NCI-H460 (cell line): ENCODE measurements at places on chromosomes 16 and 17. TPM values are rescaled to one million over a fixed set of nuclear protein-coding genes. Genes with fewer than 3 reads are reported as not detected.
A peak's percentile ranks its signal among the peaks of the same experiment; 100 is the strongest.

DNA sequence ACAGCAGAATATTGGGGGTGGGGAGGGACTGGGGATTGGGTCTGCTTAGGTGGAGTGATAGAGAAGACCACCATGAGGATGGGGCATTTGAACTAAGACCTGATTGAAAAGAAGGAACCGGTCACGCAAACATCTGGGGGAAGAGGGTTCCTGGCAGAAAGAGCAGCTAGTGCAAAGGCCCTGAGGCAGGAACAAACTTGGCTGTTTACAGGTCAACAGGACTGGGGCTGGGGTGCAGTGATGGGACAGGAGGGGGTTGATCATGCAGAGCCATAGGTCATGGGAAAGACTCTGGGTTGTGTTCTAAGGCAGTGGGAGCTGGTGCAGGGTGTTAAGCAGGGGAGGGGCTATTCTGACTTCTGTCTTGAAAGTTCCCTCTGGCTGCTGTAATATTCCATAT is 1.9 kb downstream of the DRG2 start:
- DNase-seq, result no peak

The GFAP gene
- total RNA-seq, result 0.09 and 0.32 TPM in 2 replicates

DNA sequence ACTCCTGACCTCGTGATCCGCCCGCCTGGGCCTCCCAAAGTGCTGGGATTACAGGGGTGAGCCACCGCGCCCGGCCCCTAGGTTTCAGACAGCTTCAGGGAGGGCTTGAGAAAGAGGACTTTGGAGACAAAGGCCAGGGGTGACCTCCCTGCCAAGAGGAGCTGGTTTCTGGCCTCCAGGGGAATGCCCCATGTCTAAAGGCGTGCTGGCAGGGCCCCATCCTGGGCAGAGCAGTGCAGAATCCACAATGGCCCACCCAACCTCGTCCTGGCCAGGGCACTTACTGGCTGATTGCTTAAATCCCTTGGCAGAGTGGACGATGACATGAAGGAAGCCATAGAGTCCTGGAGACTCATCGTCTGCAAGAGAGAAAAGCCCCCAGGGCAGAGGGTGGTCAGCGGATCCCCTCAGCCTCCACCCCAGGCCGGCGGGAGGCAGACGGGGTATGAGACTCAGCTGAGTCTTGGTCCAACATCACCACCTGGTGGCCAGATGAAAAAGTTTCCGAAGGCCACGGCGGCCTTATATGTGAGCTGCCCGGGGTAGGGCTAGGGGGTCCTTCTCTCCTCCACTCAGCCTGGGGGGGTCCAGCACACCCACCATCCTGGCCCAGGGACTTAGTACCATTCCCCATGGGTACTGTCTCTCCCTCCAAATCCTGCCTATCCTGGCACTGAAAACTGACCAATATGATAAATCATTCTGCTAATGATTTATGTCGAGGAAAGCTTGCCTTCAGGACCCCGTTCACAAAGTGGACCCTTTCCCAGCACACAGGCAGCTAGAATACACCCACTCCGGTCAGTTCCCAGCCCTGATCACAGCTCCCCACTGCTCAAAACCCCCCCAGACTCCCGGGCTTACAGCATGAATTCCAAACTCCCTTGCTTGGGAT is 59.1 kb downstream of the TIMM22 start:
- DNase-seq, result peak; percentile 53

DNA sequence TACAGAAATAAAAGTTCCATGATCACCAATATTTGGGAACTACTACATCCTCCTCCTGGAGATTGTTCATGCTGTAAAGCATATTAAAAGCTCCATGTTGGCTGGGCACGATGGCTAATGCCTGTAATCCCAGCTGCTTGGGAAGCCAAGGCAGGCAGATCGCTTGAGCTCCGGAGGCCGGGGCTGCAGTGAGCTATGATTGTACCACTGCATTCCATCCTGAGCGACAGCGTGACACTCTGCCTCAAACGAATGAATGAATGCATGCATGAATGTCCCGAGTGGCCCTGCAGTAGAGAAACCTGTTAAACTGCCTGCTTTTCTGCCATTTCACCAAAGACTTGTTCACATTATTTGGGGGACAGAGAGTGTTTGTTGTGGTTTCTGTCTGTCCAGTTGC is 15.0 kb downstream of the CNEP1R1 start:
- no peak for DNase-seq

DNA sequence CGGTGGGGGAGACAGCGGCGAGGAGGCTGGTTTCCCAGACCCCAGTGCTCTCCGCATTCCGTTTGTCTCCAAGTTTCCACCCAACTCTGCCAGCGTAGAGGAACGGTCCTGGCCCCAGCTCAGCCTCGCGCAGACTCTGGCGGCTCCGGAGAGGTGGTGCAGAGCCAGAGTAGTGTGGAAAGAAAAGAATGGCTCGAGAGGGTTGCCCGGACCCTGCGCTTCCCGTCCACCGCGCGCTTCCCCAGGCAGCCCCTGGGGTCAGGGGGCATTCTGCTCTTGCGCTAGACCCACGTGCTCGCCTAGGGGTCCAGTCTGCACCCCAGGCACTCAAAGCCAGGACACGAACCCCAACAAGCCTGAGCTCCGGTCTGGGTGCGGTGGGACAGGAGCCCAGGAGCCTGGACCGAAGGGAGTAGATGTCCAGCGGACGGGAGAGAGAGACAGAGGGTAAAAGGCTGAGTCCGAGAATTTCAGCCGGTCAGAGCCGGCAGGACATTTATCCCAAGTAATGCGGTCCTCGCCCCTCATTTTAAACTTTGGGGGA is 3.8 kb downstream of the PMP22 start:
- peak; percentile 34 for DNase-seq

The PERCC1 gene
- not detected in 2 replicates for total RNA-seq

DNA sequence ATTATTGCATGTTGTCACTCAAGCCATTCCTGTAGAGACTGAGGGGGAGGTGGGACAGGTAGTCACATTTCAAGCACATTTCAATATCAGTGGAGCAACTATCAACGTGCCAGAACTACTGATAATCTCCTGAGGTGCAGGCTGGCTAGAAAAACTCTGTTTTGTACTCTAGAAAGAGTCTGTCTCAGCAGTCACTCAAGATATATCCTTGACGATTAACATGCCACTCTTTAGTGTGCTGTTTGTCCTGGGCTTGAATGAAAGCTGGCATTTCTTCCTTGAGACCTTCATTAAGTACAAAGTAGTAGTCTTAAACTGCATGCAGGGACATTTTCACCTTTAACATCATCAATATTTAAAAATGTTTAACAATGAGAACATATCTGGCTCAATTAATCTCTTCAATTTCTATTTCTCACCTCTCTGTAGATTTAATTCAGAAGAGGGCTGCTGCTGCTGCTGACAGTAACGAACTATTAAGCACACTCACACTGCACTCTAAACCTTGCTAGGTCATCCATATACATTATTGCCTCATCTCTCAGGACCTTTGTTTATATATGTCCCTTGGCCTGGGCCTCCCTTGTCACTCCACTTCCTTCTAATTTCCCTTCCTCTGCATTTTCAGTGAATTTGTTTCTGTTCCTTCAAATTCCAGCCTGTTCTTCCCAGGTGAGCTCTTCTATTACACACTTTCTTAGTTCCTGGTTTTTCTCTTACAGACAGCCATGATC is 412.0 kb downstream of the HAPSTR1 start:
- no peak for DNase-seq

DNA sequence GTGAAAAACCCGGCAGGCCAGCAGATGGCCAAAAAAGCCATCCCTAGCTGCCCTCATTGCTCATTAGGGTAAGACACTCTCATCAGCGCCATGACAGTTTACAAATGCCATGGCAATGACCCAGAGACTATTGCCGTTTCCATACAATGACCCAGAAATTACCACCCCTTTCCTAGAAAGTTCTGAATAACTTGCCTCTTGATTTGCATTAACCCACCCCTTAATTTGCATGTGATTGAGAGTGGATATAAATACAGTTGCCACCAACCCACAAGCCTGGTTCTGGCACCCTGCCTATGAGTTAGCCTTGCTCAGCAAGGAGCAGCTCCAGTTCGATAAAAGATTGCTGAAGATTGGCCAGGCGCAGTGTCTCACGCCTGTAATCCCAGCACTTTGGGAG is 16.1 kb upstream of the C16orf54 start:
- DNase-seq, result no peak

DNA sequence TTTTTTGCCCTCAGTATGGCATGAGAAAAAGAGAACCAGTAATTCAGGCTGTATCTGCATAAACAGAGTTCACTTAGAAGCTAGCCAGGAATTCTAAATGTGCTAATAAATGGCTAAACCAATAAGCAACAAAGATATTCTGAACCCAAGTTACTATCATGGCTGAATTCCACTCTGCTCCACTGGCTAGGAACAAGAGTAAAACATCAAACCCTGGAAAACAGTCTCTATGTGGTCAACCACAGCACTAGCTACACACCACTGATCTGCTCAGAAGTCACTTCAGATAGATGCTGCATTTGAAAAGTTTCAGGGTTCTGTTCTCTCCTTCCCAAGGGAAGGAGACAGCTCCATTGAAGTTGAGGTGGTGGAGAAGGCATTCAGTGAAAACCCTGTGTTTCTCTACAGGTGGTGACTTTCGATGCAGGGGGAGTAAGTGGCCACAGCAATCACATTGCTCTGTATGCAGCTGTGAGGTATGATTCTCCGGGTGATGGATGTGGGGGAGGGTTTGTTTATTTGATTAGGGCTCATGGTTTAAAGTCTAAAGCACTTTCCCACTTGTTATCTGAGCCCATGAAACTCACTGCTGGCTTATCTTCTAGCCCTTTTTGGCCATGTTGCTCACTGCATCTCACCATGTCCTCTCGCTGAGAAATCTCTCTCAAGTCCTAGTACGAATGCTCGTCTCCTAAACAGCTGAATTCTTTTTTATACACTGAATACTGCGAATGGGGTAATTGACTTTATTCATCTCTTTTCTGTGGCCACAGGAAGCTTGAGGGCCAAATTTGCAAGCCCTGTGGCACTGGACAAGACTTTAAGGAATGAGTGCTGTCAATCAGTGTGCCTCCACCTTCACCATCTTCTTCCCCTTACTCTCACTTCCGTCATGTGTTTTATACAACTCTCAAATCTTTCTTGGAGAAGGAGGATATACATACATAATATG is 39.9 kb downstream of the CENPV start:
- DNase-seq, result no peak

GRCh38 chr17:42697108-42697811 is 14.9 kb downstream of the CNTNAP1 start:
- no peak for DNase-seq

The COPRS gene
- 69.3 and 85.5 TPM in 2 replicates for total RNA-seq

GRCh38 chr17:39261286-39261685 is 35.5 kb upstream of the STAC2 start:
- no peak for DNase-seq

DNA sequence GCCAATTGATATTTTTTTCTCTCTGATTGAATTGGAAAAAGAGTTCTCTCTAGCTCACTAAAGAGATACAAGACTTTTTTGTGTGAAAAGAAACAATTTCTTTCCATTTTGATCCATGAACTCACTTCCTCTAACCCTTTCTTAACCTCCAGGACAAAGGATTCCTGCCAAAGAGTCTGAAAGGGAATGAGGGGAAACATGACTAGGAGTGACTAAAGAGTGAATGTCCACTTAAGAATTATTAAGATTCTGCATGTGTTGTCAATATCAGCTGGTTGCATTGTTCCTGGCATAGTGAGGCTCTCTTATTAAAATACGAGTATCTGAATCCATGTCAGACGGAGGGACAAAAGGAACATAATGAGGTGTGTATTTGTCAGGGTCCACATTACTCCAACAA is 344.7 kb downstream of the GRIN2A start:
- DNase-seq, result no peak

DNA sequence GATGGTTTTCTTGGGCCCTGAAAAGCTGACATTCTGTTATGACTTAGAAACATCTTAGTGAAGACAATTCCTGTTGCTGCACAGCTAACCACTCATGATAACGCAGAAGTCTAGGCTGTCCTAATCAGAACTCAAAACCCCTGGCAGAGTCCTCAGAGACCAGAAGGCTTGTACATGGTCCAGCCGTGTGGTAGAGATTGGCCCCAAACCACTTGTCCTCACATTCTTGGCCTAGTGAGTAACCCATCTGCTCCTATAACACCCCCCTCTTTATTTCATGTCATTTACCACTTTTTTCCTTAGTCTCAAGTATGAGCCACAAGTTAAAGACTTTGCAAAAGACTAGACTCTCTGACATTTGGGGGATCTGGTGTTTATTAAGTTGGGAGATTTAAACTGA is 116.5 kb upstream of the ADAMTS18 start:
- no peak for DNase-seq

DNA sequence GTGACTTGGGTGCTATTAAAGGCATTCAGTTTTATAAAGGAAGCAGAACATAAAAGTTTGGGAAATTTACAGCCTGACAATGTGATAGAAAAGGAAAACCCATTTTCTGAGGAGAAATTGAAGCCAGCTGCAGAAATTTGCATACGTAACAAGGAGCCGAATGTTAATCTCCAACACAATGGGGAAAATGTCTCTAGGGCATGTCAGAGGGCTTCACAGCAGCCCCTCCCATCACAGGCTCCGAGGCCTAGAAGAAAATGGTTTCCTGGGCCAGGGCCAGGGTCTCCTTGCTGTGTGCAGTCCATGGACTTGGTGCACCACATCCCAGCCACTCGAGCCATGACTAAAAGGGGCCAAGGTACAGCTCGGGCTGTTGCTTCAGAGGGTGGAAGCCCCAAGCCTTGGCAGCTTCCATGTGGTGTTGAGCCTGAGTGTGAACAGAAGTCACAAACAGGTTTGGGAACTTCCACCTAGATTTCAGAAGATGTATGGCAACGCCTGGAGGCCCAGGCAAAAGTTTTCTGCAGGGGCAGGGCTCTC is 23.9 kb upstream of the TOM1L1 start:
- no peak for DNase-seq

The CSH2 gene
- not detected in 2 replicates for total RNA-seq

GRCh38 chr16:63447121-63447520 is 1410.9 kb upstream of the CDH8 start:
- DNase-seq, result no peak

- no peak for DNase-seq
These were observed 1.1 kb downstream of the ATP1B2 start for GRCh38 chr17:7651665-7652387.

The TBX4 gene
- 0.07 and 0.20 TPM in 2 replicates for total RNA-seq

- DNase-seq, result no peak
These were observed 12.6 kb upstream of the UBTF start for GRCh38 chr17:44232061-44232460.

GRCh38 chr17:38897176-38897575 is 27.3 kb downstream of the LASP1 start:
- DNase-seq, result no peak

DNA sequence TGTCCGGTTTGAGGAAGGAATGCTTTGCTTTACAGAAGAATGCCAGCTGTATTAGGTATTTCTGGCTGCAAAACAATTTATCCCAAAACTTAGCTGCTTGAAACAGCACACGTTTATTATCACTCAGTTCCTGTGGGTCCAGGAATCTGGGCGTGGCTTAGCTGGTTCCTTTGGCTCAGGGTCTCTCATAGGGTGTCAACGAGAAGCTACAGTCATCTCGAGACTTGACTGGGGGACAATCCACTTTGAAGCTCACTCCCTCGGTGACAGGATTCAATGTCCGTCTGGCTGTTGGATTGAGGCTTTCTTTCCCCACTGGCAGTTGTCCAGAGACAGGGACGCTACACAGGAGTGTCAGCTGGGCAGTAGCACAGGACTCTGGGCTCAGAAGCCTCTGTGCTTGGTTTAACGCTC is 9.6 kb upstream of the RHBDF2 start:
- DNase-seq, result no peak
